ENCODE measurements at places on chromosomes 12 and 14.
A peak's percentile ranks its signal among the peaks of the same experiment; 100 is the strongest.

DNA sequence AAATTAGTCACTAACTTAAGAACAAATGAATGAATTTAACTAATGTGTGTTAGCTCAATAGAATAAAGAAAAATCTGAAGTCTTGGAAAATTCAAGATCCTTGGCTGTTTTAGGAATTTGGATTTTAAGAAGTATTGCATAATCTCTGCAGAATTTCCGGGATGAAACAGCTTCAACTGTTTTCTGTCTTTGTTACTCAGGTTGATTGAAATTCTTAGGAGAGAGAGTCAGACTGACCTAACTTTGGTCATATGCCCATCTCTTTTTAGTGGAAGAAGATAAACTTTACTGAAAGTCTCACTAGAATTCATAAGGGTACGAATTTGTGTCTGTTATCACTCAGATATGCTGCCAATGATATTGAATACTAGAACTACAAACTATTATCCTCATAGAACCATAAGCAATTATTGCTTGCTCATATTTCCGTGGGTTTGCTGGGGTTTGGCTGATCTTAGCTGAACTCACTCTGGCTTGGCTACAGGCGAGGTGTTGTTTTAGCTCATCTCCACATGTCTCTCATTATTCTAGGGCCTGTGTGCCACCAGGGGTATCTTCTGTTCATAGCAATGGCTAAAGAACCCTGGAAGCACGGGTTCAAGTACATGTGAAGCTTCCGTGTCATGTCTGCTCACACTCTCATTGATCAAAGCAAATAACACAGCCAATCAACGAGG lies 257.4 kb upstream of the NOVA1 start:
- no peak for DNase-seq

DNA sequence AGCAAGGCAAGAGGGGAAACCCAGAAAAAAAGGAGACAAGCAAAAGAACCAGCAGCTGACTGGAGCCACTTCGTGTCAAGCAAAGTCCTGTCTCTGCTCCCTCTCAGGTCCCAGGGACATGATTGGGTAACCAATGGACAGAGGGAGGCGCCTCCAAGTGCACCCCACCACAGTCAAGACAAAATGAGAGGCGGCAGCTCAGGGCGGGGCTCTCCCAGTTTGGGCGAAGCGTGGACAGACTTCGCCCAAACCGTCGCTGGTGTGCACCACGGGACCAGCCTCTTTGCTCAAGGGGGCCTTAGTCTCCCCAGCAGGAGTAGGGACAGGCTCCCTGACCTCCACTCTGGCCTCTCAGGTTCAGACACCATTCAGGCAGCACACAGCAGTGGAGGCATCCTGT lies 1.5 kb upstream of the BEGAIN start:
- peak; percentile 18 for DNase-seq

DNA sequence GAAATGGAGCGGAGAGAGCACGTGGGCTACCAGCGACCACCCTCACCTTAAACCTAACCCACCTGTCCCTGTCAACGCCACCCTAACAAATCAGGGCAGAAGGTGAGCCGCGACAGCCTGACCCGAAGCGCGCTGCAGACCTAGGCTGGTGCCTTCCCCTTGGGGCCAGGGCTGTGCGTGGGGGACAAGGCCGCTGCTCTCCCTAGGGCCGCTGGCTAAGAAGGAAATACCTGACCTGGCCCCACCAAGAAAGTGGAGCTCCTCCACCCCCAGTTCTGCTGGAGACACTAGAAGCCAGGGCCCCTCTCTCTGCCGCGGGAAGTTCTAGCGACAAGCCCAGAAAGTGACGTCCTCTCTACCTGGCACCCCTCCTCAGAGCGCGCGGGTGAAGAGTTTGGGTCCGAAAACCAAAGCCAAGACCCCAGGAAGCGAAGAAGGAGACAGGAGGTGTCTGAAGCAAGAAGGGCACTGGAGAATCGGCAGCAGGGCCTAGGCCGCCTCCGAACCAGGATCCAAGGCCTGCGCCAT lies 7.5 kb downstream of the SIX1 start:
- DNase-seq, result no peak

DNA sequence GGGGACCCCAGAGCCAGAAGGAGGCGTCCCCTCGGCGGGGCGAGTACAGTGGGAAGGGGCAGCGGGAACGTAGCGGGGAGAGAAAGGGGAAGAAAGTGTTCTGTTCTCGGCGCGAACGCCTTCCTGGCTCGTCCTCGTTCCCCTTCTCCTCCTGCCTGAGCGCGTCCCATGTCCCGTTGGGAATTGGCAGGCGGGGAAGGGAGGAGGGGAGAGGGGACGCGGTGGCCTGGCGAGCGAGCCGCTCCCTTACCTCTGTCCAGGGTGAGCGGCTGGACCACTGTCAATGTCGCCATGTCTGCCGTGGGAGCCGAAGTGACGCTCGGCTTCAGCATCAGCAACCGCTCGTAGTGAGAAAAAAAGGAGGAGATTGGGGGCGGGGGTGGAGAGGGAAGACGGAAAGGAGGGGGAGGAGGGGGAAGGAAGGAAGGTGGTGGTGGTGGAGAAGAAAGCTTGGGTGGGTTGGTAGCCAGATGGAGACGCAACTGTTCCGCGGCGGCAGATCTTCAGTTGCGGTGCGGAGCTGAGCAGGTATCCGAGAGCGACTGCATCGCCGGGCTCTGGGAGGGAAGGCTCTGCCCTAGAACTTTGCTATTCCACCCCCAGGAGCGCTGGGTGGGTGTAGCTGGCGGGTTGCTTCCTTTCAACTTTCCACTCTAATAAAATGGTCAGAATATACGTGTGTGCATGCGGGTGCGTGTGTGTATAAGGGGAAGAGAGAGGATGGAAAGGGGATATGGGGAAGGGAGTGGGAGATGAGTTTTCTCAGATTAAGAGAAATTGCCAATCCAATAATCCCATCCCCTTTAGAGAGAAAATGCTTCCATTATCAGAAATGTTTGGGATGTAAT lies at the start of gene LIN7A:
TSS of gene LIN7A (minus strand) at position 544 of the 848 bp plus-strand sequence. CDS start at position 332, 212 bp downstream.
- peak; percentile 44 for DNase-seq

- no peak for DNase-seq
Measured at GRCh38 chr12:80636832-80637231, 70.6 kb upstream of the MYF6 start.

DNA sequence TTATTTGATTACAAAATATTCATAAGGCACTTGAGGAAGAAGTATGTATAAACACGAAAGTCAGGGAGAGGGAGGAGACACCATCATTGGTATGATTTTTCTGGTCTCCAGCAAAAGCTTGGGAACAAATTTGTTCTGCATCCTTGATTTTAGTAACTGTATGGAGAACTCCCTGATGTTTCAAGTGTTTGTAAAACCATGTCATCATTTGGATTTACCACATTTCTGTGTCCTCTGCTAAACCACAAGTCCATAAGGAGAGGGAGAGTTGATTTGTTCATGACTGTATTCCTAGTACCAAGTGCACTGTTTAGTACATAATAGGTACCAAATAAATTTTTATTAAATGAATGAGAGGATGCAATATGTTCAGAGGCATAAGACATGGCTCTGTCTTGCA lies 181.1 kb downstream of the BTG1 start:
- DNase-seq, result no peak

GRCh38 chr14:37147310-37147880 lies 25.0 kb downstream of the SLC25A21 start:
- no peak for DNase-seq

DNA sequence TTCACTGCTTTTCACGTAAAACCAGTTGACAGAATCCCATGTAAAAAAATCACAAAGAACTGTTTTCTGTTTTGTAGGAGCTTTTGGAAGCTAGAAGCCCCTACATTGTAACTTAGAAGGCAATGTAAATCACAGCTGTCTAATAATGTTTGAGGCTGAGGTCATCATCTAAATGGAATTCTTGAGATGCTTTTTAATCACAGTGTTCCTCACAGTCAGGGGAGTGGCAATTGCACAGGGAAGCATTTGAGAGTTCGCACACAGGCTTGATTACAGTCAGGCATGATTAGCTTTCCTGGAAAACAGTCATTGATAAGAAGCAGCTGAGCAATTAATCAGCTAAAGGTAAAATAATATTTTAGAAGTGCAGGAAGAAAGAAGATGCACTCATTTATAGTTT lies 2.9 kb downstream of the SLC17A8 start:
- DNase-seq, result no peak

DNA sequence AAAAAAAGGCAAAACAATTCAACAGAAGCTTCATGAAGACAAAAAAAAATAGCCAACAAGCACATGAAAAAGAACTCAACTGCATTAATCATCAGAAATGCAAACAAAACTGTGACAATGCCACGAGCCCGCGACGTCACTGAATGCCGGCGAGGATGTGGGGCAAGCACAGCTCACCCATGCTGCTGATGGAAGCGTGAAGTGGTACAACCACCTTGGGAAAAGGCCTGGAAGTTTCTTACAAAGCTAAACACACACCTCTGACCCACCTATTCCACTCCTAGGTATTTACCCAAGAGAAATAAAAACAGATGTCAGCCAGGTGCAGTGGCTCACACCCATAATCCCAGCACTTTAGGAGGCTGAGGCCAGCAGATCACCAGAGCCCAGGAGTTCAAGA lies 10.5 kb downstream of the BTBD6 start:
- no peak for DNase-seq

- no peak for DNase-seq
Measured at GRCh38 chr12:25119020-25119419, 75.9 kb downstream of the DNAI7 start.

DNA sequence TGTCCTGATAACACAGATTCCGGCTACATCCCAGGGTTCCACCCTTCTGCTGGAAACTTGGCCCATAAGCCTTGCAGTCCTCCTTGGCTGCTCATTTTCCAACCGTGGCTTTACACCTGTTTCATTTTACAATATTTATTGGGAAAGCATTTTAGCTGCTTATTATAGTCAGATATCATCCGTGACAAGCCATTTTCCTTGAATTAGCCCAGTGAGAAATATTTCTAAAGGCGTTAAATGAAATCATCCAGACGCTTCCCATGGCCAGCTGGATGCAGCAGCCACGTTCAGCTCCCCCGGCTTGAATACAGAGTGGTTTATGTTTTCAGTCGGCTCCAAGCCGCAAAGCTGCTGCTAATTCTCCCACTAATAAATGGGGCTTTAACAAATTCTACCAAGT lies 245.0 kb upstream of the PELI2 start:
- no peak for DNase-seq

DNA sequence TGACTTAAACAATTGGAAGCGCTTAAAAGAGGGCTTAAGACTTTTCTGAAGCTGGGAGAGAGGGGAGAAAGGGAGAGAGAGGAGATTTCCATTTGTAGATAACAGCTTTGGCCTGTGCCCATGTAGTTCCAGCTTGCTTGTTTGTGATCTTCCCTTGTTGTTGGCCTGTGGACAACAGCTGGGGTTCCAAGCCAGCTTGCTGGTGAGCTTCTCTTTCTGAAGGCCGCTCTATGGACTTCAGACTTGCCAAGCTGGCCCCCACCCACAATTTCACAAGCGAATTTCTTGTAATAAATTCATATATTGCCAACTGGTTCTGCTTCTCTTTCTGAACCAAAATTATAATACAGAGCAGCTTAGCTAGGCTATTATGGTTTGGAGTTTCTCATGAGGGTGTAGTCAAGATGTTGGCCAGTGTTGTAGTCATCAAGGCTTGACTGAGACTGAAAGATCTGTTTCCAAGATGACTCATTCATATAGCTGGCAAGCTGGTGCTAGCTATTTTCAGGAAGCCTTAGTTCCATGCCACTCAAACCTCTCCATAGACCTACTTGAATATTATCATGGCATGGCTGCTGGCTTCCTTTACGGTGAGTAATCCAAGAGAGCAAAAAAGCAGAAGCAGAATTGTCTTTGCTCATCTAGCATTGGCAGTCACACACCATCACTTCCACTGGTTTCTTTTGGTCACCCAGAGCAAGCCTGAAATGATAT lies 89.4 kb downstream of the ATP23 start:
- DNase-seq, result no peak

GRCh38 chr14:35696575-35696974 lies 112.5 kb downstream of the RALGAPA1 start:
- no peak for DNase-seq

GRCh38 chr14:74517731-74518130 lies 24.2 kb downstream of the ISCA2 start:
- peak; percentile 37 for DNase-seq

DNA sequence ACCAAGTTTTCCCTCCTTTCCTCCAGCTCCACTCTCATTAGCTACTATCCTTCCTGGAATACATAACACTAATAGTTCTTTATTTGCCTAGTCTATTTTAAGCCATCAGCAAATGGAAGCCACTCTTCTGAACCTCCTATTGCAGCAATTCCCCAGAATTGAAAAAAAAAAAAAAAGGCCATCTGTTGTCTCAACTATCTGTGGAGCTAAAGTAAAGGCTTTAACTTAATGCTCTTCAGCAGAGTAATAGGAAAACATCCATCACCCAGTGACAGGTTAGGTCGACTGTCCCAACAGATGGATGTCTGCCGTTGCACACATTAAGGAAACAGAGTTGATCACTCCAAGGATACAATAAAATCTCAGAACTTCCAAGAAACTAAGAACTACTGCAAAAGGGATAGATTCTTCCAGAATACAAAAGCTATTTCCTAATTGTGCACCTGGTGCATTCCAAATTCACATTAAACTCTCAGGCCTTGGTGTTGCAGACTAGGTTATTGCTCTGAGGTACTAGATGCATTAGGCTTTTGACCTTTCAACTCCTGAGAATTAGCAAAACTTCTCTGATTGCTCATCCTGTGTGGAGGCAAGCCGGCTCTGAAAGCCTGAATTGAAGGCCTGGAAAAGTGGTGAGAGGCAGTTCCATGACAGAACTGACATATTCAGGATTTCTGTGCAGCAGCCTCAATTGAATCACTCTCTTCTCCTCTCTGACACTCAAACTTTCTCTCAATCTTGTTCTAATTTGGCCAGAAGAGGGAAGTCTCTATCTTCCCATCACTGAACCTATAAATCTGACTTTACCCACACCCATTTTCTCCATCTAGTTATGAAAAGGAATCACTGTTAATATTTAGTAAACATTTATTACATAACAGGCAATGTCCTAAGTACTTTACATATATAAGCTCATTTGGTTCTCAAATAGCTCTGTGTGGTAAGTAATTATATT lies 238.4 kb upstream of the HMGA2 start:
- no peak for DNase-seq

DNA sequence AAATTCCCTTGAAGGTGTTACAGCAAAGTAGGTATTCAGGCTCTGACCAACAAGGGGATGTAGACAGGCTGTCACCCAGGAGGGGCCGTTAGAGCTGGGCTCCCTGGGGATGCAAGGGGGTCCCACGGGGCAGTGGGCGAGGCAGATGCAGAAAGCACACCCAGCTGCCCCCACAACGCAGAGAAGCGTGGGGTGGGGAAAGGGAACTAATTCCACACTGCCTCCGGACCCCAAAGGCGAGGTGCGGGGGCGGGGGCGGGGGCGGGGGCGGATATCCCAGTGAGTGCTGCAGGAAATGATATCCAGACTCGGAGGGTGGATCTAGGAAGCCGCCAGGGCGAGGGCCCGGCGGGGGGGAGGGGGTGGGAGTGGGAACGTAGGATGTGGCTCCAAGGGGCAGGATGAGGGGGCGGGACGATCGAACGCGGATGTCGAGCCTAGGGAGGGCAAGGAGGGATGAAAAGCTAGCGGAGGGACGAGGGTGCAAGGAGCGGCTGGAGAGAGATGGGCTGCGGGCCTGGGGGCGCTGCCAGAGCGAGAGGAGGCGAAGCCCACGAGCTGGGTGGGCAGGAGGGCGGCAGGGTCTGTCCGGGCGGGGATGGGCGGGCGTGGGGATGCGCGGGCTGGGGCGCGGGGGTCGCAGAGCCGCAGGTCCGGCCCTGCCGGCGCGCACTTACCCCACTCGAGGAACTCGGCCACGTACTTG lies 874 bp downstream of the CDC42BPB start:
- peak; percentile 86 for DNase-seq

GRCh38 chr14:81396113-81396512 lies 4.0 kb downstream of the STON2 start:
- DNase-seq, result no peak
